ENCODE measurements at places on chromosomes 7 and 10. TPM values are rescaled to one million over a fixed set of nuclear protein-coding genes. Genes with fewer than 3 reads are reported as not detected.

The RADIL gene
- total RNA-seq = 6.6 TPM

The CHRM2 gene
- total RNA-seq = 0.68 TPM

The TMEM178B gene
- total RNA-seq = 2.4 TPM

The PNLIPRP1 gene
- total RNA-seq = not detected

The C10orf53 gene
- total RNA-seq = 0.11 TPM

The ADAMTS14 gene
- 1.1 TPM for total RNA-seq

The HPSE2 gene
- total RNA-seq = 47.3 TPM

The C10orf105 gene
- 0.58 TPM for total RNA-seq

The BICC1 gene
- 9.1 TPM for total RNA-seq

The IDI2 gene
- not detected for total RNA-seq

The SMKR1 gene
- total RNA-seq = 3.6 TPM

The CDK1 gene
- 3.2 TPM for total RNA-seq

The PRLHR gene
- total RNA-seq = not detected

The COBL gene
- 21.7 TPM for total RNA-seq

The RARRES2 gene
- total RNA-seq = 123 TPM

The MMRN2 gene
- 55.3 TPM for total RNA-seq

The BMS1 gene
- 15.3 TPM for total RNA-seq

The PSPH gene
- total RNA-seq = 18.5 TPM

The PILRA gene
- total RNA-seq = 40.9 TPM

The SPDYE2B gene
- not detected for total RNA-seq

The FAM25A gene
- not detected for total RNA-seq

The CDC123 gene
- total RNA-seq = 44.5 TPM

The GHRHR gene
- not detected for total RNA-seq

The HYAL4 gene
- 0.74 TPM for total RNA-seq

The SHH gene
- 9.3 TPM for total RNA-seq

The NUTM2E gene
- total RNA-seq = 1.1 TPM

All from lung (tissue), 17 donors.